ENCODE measurements at places on chromosomes 12 and 14.

DNA sequence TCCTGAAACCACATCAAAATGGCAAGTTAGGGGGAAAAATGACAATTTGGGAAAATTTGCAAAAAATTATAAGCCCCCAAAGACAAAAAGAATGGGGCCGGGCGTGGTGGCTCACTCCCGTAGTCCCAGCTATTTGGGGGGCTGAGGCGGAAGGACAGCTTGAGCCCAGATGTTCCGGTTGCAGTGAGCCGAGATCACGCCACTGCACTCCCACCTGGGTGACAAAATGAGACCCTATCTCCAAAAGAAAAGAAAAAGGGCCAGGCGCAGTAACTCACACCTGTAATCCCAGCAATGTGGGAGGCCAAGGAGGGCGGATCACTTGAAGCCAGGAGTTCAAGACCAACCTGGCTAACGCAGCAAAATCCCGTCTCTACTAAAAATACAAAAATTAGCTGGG lies 2.0 kb upstream of the VAMP1 start:
- no peaks in the 10 kb centered on the region for H3K36me3 ChIP-seq
- DNase-seq, result no peak
- no peak overlapping the region for H3K27ac ChIP-seq
- H3K4me1 ChIP-seq, result peaks cover 12% of the 10 kb centered on the region
- no peak overlapping the region for H3K4me3 ChIP-seq

GRCh38 chr14:30921788-30922187 lies 47.4 kb downstream of the COCH start:
- no peak overlapping the region for H3K27ac ChIP-seq
- H3K4me1 ChIP-seq, result no peaks in the 10 kb centered on the region
- no peaks in the 10 kb centered on the region for H3K27me3 ChIP-seq
- DNase-seq, result no peak
- no peak overlapping the region for H3K4me3 ChIP-seq

DNA sequence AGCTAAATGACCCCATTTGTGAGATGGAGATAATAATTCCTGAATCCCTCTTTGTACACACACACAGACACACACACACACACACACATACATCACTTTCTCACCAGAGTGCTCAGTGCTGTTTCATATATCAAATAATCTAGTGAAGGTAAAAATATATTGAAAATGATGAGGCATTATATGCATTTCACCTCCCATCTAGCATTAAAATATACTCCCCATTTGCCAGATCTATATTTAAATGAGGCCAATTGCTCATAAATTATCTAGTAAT lies 490.7 kb upstream of the FLRT2 start:
- peaks cover 29% of the 10 kb centered on the region for H3K4me1 ChIP-seq
- H3K27ac ChIP-seq, result no peak overlapping the region
- no peak for DNase-seq

DNA sequence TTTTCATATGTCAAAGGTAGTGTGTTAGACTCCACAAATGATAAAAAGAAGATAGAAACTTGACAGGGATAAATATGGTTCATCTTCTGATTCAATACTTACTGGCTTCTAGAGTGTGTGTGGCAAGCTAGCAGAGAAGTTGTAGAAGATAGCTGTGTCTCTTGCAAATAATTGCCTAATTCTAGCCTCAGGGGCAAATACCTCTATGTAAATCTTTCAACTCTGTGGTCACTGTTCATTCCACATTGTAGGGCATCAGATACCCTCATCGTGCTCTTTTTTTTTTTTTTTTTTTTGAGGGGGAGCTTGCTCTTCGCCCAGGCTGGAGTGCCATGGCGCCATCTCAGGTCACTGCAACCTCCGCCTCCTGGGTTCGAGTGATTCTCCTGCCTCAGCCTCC lies 1.7 kb downstream of the OLR1 start:
- no peak for DNase-seq
- H3K27me3 ChIP-seq, result no peaks in the 10 kb centered on the region
- H3K4me3 ChIP-seq, result no peak overlapping the region

GRCh38 chr14:50718949-50719348 lies 50.8 kb upstream of the SAV1 start:
- no peak overlapping the region for H3K4me3 ChIP-seq
- H3K4me1 ChIP-seq, result peaks cover 9% of the 10 kb centered on the region
- no peaks in the 10 kb centered on the region for H3K27me3 ChIP-seq
- peaks cover 11% of the 10 kb centered on the region for H3K36me3 ChIP-seq

- peaks cover 49% of the 10 kb centered on the region for H3K4me1 ChIP-seq
- no peak overlapping the region for H3K4me3 ChIP-seq
- no peak for DNase-seq
- peaks cover 2% of the 10 kb centered on the region for H3K36me3 ChIP-seq
- peak overlapping the region; percentile 48 for H3K27ac ChIP-seq
These were observed 71.7 kb downstream of the TGFB3 start for GRCh38 chr14:75910048-75910447.

GRCh38 chr12:62933602-62934238 lies 1.2 kb downstream of the PPM1H start:
- DNase-seq, result no peak
- H3K36me3 ChIP-seq, result no peaks in the 10 kb centered on the region
- peaks cover 32% of the 10 kb centered on the region for H3K4me1 ChIP-seq
- peak overlapping the region; percentile 97 for H3K4me3 ChIP-seq
- H3K27ac ChIP-seq, result peak overlapping the region; percentile 96

- peak overlapping the region; percentile 94 for H3K27ac ChIP-seq
- peak overlapping the region; percentile 83 for H3K4me3 ChIP-seq
- DNase-seq, result peak; percentile 29
- peaks cover 11% of the 10 kb centered on the region for H3K27me3 ChIP-seq
- H3K4me1 ChIP-seq, result peaks cover 28% of the 10 kb centered on the region
- no peaks in the 10 kb centered on the region for H3K36me3 ChIP-seq
These were observed 485 bp downstream of the SENP1 start for GRCh38 chr12:48105321-48105866.

GRCh38 chr12:109612975-109613502 lies 39.4 kb downstream of the MVK start:
- H3K36me3 ChIP-seq, result no peaks in the 10 kb centered on the region
- DNase-seq, result no peak
- no peak overlapping the region for H3K4me3 ChIP-seq

DNA sequence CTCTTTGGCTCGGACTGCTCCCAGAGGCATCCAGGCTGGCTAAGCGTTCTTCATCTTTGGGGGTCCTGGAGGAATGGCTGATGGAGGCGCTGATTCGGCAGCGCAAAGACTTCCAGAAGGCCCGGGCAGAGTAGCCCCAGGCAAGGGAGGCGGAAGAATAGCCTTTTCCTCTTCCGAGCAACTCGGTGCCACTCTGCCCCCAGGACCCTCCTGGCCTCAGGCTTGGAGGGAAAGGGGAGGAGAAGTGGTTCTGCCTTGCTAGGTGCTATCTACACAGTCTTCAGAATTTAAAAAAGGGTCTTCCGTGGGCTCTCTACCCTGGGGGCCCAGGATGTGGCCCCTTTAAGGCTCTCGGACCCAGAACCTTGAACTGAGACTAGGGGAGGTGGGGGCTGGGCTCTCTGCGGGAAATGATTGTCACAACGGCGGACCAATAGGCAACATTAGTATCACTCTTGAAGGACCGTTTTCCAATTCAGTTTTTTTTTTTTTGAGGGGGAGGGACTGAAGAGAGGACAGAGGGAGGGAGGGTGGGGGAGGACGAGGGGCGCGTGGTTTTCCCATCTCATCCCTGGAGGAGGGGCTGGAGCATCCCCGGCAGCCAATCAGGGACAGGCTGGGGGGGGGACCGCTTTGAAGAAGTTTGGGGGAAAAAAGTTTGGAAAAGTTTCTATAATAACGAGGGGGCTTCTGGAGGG lies at the start of gene NFATC4:
Gene NFATC4, plus strand, starts transcription at position 671 of the 698 bp plus-strand sequence. CDS start 157 bp downstream, outside the sequence.
- DNase-seq, result peak; percentile 76
- peak within 1 kb of the TSS; percentile 99 for H3K27ac ChIP-seq
- H3K36me3 ChIP-seq, result peaks cover 5% of the 10 kb centered on the region
- peaks cover 48% of the 10 kb centered on the region for H3K4me1 ChIP-seq
- peak within 1 kb of the TSS; percentile 89 for H3K4me3 ChIP-seq

DNA sequence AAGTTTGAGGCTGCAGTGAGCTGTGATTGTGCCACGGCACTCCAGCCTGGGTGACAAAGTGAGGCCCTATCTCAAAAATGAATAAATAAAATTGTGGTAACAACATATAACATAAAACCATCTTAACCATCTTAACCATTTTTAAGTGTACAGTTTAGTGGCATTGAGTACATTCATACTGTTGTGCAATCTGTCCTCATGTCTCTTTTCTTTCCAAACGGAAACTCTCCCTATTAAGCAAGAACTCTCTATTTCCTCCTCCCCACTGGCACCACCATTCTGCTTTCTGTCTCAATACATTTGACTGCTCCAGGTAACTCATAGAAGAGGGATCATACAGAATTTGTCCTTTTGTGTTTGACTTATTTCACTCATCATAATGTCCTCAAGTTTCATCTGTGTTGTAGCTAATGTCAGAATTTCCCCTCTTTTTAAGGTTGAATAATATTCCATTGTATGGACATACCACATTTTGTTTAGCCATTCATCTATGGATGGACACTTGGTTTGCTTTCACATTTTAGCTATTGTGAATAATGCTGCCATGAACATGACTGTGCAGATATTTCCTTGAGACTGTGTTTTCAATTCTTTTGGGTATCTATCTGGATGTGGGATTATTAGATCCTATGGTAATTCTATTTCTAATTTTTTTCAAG lies 4.4 kb upstream of the MARK3 start:
- DNase-seq, result no peak
- no peaks in the 10 kb centered on the region for H3K4me1 ChIP-seq
- no peak overlapping the region for H3K4me3 ChIP-seq
- H3K36me3 ChIP-seq, result no peaks in the 10 kb centered on the region
- no peak overlapping the region for H3K27ac ChIP-seq

GRCh38 chr12:113136128-113136989 lies 798 bp upstream of the RASAL1 start:
- H3K27ac ChIP-seq, result no peak overlapping the region
- DNase-seq, result no peak
- H3K4me1 ChIP-seq, result peaks cover 6% of the 10 kb centered on the region

DNA sequence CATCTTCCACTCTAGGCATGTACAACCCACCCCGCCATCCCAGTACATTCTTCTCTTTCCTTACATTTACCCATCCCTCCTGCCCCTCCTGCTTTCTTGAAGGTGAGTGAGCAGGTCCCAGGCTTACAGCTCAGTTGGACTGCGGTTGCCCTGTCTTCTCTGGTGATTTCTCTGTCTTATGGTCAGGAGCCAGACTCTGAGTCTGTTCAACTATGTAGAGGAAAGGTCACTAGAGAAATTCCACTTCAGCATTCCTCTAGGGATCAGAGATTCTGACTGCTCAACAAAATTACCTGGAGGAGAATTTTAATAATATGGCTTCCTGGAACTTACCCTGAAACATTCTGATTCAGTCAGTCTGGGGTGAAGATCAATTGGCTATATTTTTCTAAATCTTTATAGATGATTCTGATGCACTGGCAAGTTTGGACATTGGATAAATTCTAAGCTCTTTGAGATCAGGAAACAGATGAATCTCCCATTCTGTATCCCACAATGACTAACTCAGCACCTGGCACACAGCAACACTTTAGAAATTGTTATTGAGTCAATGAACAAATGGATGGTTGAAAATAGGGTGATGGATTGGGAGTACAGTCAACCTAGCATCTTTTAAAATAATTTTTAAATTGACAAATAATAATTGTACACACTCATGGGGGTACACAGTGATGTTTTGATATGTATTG lies 128.6 kb upstream of the HIF1A start:
- H3K36me3 ChIP-seq, result no peaks in the 10 kb centered on the region
- no peak for DNase-seq
- no peak overlapping the region for H3K4me3 ChIP-seq
- peaks cover 42% of the 10 kb centered on the region for H3K4me1 ChIP-seq

GRCh38 chr14:50804181-50804721 lies 26.7 kb downstream of the NIN start:
- H3K36me3 ChIP-seq, result peaks cover 7% of the 10 kb centered on the region
- H3K4me1 ChIP-seq, result no peaks in the 10 kb centered on the region
- no peak for DNase-seq
- no peak overlapping the region for H3K4me3 ChIP-seq
- H3K27ac ChIP-seq, result no peak overlapping the region

DNA sequence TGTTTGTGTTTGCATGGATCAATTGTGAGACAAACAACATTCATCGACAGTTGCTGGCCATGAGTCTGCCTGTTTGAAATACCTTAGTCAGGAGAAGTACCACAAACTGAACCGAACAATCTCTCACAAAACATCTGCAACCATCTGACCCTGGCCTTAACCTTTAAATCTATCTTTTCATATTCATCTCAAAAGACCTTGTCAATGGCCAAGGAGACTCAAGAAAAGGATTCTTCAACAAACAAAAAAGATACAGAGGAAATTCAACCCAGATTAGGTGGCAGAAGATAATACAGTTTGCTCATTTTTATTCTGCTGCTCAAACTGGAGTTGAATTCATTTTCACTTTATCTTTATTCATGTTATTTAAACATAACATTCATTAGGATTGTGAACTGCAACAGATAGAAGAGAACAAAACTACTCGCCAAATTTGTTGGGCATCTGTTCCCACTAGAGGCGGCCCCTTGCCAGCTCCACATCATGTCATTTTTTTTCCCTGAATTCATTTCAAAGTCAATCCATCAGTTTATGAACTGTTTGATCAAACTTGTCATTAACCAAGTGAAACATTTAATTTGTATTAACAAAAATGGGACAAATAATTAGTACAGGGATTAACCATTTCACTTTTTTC lies 152.3 kb upstream of the OTX2 start:
- no peak for DNase-seq
- H3K4me1 ChIP-seq, result no peaks in the 10 kb centered on the region
- H3K4me3 ChIP-seq, result no peak overlapping the region
- H3K27me3 ChIP-seq, result peaks cover under 1% of the 10 kb centered on the region
- no peak overlapping the region for H3K27ac ChIP-seq

DNA sequence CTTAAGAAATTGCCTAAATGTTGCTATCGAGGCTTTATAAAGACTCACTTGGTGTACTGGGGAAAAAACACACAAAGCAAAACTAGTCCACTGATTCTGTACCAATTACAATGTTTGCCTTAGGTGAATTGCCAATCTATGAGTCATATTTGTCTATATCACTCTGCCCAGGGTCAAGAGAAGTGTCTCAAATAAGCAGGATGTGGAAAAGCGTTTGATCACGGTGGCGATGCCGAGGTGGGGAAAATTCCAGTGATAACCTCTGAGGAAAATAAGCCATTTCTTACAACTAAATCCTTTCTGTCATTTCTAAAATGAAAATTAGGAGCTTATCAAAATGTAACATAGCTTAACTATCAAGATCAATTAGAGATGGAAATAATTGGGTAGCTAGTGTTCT lies 148.6 kb upstream of the DIO3 start:
- no peaks in the 10 kb centered on the region for H3K27me3 ChIP-seq
- H3K4me3 ChIP-seq, result no peak overlapping the region
- no peak overlapping the region for H3K27ac ChIP-seq
- H3K36me3 ChIP-seq, result peaks cover 2% of the 10 kb centered on the region
- no peak for DNase-seq

- no peak for DNase-seq
- H3K27ac ChIP-seq, result no peak overlapping the region
These were observed 455.3 kb downstream of the NPAS3 start for GRCh38 chr14:33393895-33394368.

DNA sequence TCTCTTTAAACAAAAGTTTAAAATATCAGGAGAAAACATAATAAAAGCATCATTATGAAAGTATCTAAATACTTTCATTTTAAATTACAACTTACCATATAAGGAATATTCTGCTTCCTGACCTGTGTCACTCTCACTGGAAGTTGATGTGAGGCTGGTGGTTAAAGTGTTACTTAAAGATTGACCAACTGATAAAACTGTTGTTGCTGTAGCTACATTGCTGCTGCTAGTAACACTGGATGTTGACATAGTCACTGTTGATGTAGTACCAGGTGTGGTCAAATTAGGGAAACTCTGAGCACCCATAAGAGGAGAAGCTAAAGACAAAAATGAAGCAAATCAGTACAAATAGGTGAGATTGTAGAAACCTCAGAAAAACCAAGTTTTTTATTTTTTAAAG lies 79.9 kb downstream of the HECTD1 start:
- peaks cover 26% of the 10 kb centered on the region for H3K36me3 ChIP-seq
- no peaks in the 10 kb centered on the region for H3K4me1 ChIP-seq
- no peaks in the 10 kb centered on the region for H3K27me3 ChIP-seq
